Choroid plexus epithelial cell (primary cell): ENCODE measurements at places on chromosomes 4 and X.
A peak's percentile ranks its signal among the peaks of the same experiment; 100 is the strongest.

GRCh38 chrX:148499638-148500422 lies 587 bp upstream of the AFF2 start:
- no peak for DNase-seq

GRCh38 chr4:3199653-3200422 lies 49.1 kb upstream of the MSANTD1 start:
- DNase-seq = no peak

DNA sequence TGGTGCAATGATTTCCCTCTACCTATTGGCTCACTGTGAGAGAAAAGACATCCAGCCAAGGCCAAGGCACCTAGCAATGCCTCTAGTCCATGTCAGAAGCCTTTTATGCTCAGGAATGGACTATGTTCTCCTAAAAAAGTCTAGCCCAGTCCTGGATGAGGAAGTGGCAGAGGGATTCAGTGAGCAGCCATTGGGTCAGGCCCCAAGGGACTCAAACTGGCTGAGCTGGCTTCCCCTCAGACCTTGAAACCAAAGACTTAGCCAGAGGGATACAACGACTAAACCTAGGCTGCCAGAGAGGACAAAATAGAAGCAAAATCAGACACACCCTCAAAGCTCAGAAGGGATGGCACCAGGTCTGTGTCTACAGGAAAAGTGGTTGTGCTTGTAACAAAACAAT lies 49.1 kb downstream of the ARHGEF9 start:
- no peak for DNase-seq

- DNase-seq = peak; percentile 10
Measured at GRCh38 chr4:61614231-61614630, 414.1 kb downstream of the ADGRL3 start.

DNA sequence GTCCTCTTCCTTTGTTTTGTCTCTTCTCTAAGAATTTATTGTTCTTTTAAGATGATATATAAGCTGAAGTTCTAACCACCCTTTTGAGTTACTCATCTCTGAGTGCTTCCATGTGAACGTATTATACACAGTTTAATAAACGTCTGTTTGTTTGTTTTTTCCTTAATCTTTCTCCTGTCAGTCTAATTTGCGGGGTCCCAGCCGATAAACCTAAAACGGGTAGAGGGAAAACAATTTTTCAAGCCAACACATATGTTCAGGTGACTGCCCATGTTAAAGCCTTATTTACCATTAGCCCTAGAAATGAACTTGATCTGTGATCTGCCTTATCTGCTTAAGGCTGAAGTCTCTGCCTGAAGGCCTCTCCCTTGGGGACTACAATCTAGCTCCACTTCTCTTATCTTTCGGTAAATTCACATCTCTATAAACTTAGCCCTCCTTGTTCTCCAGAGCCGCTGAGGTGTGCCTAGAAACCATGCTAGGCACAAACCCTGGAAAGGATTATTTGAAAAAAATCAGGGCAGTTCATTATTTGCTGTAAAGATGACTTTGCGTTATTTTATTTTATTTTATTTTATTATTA lies 158.8 kb downstream of the CAMK2D start:
- no peak for DNase-seq

- DNase-seq = peak; percentile 23
Measured at GRCh38 chr4:84804136-84804535, 162.4 kb downstream of the WDFY3 start.

DNA sequence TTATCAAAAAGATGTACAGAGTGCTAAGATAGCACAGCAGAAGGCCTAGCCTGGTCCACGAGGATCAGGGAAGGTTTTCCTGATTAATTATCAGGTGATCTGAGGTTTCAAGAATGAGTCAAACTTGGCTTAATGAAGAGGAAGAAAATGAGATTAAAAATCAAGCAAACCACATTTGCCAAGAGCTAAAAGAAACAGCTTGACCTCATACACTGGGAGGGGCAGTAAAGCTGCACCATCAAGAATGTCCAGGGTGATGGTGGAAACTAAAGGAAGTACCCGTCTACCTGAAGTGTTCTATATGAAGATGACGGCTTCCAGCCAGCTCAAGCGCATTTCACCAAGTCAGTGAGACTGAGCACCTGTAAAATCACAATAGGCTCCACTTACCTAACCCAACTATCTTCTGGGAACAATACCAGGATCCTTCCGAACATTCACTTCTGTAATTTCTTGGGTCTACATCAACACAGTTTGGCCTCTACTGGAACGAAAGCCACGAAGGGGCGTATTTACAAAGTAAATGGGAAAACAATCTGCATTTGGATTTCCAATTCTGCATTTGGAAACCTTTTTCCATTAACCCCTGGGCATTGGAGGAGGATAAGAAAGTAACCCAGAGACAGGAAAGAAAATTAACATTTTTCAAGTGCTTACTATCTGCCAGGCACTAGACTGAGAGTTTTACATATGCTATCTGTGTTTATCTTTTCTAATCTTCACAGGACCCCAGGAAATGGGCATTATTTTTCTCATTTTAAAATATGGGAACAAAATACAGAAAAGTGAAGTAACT lies 114.0 kb upstream of the DCLK2 start:
- no peak for DNase-seq

- DNase-seq = peak; percentile 19
Measured at GRCh38 chrX:15376956-15377355, 7.3 kb downstream of the VEGFD start.

- peak; percentile 71 for DNase-seq
Measured at GRCh38 chrX:72121383-72121782, 10.3 kb downstream of the RTL5 start.

DNA sequence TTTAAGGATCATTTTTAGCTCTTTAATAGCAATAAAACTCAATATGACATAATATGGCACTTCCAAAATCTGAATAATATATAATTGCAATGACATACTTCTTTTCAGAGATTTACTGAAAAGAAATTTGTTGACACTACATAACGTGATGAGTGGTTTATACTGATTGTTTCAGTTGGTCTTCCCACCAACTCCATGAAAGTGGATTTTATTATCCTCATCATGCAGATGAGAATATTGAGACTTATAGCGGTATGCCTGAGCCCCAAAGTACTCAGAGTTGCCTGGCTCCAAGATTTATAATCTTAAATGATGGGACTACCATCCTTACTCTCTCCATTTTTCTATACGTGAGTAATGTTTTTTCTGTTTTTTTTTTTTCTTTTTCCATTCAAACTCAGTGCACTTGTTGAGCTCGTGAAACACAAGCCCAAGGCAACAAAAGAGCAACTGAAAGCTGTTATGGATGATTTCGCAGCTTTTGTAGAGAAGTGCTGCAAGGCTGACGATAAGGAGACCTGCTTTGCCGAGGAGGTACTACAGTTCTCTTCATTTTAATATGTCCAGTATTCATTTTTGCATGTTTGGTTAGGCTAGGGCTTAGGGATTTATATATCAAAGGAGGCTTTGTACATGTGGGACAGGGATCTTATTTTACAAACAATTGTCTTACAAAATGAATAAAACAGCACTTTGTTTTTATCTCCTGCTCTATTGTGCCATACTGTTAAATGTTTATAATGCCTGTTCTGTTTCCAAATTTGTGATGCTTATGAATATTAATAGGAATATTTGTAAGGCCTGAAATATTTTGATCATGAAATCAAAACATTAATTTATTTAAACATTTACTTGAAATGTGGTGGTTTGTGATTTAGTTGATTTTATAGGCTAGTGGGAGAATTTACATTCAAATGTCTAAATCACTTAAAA lies 15.3 kb downstream of the ALB start:
- DNase-seq = no peak

DNA sequence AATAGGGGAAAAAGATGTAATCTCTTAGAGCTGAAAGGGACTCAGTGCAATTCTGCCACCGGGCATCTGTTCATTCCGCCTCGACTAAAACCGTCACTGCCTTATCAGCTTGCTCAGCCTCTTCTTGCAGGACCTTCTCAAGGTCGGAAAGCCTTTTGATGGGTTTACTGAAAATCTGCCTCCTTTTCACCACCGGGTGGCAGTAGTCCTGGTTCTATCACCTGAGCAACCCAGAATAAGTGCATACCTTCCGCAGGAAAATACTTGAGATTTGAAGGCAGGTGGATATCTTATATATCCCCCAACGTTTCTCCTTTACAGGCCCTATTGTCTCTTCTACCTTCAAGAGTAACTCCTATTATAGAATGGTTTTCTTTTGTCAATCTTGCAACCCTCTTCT lies 103.4 kb upstream of the PAK3 start:
- DNase-seq = peak; percentile 9
